Lung microvascular endothelial cell (primary cell): ENCODE measurements at places on chromosomes 7 and 10. TPM values are rescaled to one million over a fixed set of nuclear protein-coding genes. Genes with fewer than 3 reads are reported as not detected.

- DNase-seq: no peak
These were observed 77.9 kb upstream of the RHOBTB1 start for GRCh38 chr10:61021926-61022325.

GRCh38 chr7:100974021-100974420 lies 4.7 kb downstream of the MUC12 start:
- no peak for DNase-seq

DNA sequence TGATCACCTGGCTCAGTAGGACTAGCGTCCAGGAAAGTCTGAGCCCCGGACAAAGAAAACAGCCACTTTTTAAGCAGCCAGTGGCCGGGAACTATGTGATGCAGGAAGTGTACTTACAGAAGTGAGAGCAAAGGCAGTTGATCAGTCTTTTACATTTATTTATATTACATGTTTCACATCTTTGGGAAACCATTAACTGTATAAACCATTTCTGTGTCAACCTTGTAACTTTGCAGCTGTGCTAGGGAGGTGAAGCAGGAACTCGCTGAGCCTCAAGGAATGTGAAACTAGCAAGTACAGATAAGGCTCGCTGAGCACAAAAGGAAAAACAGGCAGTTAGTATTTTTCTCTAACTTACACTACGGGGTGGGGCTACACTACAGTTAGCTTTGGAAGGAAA lies 39.9 kb upstream of the HECW1 start:
- DNase-seq: no peak

GRCh38 chr7:36749282-36749960 lies 25.1 kb upstream of the AOAH start:
- DNase-seq: no peak

The TWIST1 gene
- 0.44 TPM in 1 of 2 replicates, not detected in the other for total RNA-seq

GRCh38 chr10:61933859-61934555 lies 32.5 kb downstream of the ARID5B start:
- no peak for DNase-seq

DNA sequence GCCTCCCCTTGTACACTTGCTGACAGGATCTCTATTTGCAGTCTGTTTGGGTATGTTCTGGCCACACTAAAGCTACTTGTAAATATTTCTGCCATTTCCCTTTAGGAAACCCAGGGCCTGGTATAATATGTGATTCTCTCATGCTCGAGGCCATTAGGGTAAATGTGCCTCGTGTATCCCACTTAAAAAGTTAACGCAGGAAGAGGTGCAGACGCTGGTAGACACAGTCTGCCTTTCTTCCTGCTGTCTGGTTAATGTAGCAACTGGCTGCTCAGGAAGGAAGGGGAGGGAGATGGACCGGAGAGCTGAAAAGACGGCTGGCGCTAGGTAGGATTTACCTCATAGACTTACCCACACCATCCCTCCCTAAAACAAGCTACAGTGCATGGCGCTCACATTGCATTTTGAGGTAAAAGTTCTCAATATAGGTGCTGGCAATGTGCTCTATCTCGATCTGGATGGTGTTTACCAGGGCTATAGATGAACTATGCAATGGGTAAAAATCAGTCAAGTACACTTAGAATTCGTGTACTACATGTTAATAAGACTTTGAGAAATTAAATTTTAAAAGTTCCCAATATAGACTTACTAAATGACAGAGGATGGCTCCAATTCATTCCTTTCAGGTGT lies 125.9 kb downstream of the JAZF1 start:
- DNase-seq: peak; percentile 73

The ADAM8 gene
- 0.22 and 0.40 TPM in 2 replicates for total RNA-seq

The WASHC2C gene
- total RNA-seq: 22.2 and 26.2 TPM in 2 replicates

DNA sequence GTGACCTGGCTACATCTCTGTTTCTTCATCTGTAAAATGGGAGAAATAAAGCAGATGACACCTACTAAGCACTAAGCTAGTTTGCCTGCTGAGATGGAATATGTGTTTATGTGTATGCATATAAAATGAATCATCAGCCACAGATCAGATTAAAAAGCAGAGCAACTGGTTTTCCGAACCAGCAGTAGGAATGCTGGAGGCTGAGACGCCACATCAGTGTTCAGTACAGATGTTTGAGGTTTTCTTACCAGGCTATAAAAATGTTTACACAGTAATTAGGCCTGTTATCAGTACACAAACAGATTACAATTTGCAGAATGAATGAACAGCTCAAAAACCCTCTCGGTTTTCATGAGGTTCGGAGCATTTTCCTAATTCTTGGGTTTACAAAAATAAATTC lies 85.8 kb downstream of the CALN1 start:
- no peak for DNase-seq

The ADAM12 gene
- 0.20 and 0.65 TPM in 2 replicates for total RNA-seq

GRCh38 chr10:109374215-109374614 lies 549.1 kb downstream of the XPNPEP1 start:
- no peak for DNase-seq

DNA sequence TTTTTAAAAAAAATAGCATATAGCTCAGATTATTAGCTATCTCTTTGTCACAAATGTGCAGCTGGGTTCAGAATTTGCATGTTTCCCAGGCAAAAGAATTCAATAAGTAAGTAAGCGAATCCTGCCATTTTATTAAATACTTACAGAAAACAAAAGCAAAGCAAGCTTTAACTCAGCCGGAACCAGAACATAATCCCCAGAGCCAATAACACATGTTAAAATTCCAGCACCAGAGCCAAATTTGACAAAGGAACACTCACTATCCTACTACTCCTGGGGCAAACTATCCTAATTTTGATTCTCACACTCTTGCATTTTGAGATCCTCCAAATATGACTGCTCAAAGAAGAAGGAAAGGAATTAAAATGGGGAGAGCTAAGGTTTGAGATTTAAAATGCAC lies 32.6 kb downstream of the LRRTM3 start:
- no peak for DNase-seq

- DNase-seq: no peak
These were observed 245.6 kb downstream of the SLC25A13 start for GRCh38 chr7:96076350-96076707.

The ARHGEF5 gene
- 0.20 and 0.22 TPM in 2 replicates for total RNA-seq

The ZNF398 gene
- total RNA-seq: 3.5 and 5.2 TPM in 2 replicates

GRCh38 chr10:29191674-29192073 lies 97.2 kb upstream of the LYZL1 start:
- DNase-seq: no peak

The SFTPA1 gene
- total RNA-seq: not detected in 2 replicates

GRCh38 chr7:103996017-103996551 lies 6.6 kb upstream of the RELN start:
- no peak for DNase-seq

GRCh38 chr7:64687249-64687648 lies 21.3 kb downstream of the ZNF107 start:
- no peak for DNase-seq

DNA sequence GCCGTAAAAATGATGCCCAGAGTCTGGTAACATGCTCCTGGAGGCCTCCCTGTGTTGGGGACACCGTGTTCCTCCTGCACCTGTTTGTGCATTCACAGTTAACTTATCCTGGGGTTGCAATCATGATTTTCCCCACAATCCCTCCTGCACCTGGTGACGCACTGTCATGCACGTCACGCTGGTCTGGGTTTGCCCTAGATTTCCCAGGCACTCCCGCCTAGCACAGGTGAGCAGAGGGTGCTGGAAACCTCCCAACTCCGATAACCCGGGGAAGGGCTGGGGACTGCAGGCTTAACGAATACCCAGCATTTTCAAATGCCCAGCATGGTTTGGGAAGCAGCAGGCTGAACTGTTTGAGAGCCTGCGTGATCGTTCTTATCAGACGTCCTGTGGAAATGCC lies 427.1 kb downstream of the TCERG1L start:
- DNase-seq: no peak

The ALOX5 gene
- total RNA-seq: not detected in 2 replicates

- DNase-seq: no peak
These were observed 6.5 kb downstream of the FOXL3 start for GRCh38 chr7:296373-296945.

The STYXL1 gene
- 20.7 and 33.9 TPM in 2 replicates for total RNA-seq
